Kidney (tissue), 22 donors: ENCODE measurements at places on chromosomes 6 and 20. TPM values are rescaled to one million over a fixed set of nuclear protein-coding genes. Genes with fewer than 3 reads are reported as not detected.

SIRPG gene
- total RNA-seq, result 2.5 TPM

HCK gene
- total RNA-seq, result 24.0 TPM

CASP8AP2 gene
- 17.5 TPM for total RNA-seq

IER3 gene
- 59.5 TPM for total RNA-seq

CPXM1 gene
- 5.2 TPM for total RNA-seq

SLC17A1 gene
- 26.3 TPM for total RNA-seq

WFDC5 gene
- total RNA-seq, result 1.0 TPM

CCDC170 gene
- 2.1 TPM for total RNA-seq

LST1 gene
- 31.5 TPM for total RNA-seq

TM9SF4 gene
- 52.0 TPM for total RNA-seq

SMPD2 gene
- total RNA-seq, result 17.4 TPM

MRAP2 gene
- total RNA-seq, result 5.0 TPM

HTR1E gene
- total RNA-seq, result not detected

IMPG1 gene
- not detected for total RNA-seq

SIRPB2 gene
- total RNA-seq, result 8.2 TPM

MOXD1 gene
- 35.9 TPM for total RNA-seq

GABRR1 gene
- not detected for total RNA-seq

SRMS gene
- total RNA-seq, result 0.38 TPM

CGA gene
- not detected for total RNA-seq

LRFN2 gene
- total RNA-seq, result not detected

KHDC1 gene
- 1.0 TPM for total RNA-seq

MCCD1 gene
- 3.5 TPM for total RNA-seq

SNHG17 gene
- 33.2 TPM for total RNA-seq

LY6G6C gene
- total RNA-seq, result not detected

OPN5 gene
- 0.16 TPM for total RNA-seq

RIN2 gene
- total RNA-seq, result 109 TPM

C6orf58 gene
- not detected for total RNA-seq

SLCO4A1 gene
- total RNA-seq, result 80.3 TPM

TBXT gene
- total RNA-seq, result not detected

ABHD16B gene
- total RNA-seq, result not detected

CDSN gene
- 0.13 TPM for total RNA-seq

ANKRD66 gene
- total RNA-seq, result not detected

TBC1D20 gene
- 26.2 TPM for total RNA-seq

SLC22A3 gene
- 6.4 TPM for total RNA-seq

NUP43 gene
- total RNA-seq, result 36.1 TPM

TMEM200A gene
- total RNA-seq, result 17.9 TPM
